Stimulated activated CD4-positive, alpha-beta T cell treated with anti-CD3 and anti-CD28 coated beads, Interleukin-1b, Interleukin-23, amount 100 ng/mL, for 1 hour (primary cell): ENCODE measurements at places on chromosomes 12 and 14.
A peak's percentile ranks its signal among the peaks of the same experiment; 100 is the strongest.

DNA sequence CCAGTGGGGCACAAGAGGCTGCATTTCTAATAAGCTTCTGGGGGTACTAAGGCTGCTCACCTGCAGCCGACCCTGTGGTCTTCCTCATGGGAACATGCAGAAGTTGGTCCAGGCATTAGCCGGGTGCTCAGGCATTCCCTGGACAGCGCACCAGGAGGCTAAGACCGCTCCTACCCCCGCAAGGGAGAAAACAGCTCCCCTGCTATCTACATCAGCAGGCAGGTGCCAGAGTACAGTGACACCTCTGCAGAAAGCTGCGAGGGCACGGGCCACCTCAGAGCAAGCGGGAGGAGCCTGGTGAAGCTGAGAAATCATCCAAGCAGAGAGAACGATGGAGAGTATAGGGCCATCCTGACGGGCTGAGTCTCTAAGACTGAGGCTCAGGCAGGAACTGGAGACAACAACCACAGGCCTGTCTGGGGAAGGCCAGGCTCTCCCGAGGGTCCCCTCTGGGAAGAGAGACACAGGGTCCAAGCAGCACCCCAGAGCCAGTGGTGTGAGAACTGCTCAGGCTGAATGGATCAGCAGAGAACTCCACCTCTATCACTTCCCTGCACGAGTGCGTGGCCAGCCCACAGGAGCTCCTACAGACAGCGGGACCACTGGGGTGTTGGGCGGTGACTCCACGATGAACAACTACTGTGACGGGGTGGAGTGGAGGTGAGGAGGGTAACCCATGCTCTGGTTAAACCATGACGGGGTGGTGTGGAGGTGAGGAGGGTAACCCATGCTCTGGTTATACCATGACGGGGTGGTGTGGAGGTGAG lies 62.1 kb downstream of the AMN start:
- no peak for DNase-seq

DNA sequence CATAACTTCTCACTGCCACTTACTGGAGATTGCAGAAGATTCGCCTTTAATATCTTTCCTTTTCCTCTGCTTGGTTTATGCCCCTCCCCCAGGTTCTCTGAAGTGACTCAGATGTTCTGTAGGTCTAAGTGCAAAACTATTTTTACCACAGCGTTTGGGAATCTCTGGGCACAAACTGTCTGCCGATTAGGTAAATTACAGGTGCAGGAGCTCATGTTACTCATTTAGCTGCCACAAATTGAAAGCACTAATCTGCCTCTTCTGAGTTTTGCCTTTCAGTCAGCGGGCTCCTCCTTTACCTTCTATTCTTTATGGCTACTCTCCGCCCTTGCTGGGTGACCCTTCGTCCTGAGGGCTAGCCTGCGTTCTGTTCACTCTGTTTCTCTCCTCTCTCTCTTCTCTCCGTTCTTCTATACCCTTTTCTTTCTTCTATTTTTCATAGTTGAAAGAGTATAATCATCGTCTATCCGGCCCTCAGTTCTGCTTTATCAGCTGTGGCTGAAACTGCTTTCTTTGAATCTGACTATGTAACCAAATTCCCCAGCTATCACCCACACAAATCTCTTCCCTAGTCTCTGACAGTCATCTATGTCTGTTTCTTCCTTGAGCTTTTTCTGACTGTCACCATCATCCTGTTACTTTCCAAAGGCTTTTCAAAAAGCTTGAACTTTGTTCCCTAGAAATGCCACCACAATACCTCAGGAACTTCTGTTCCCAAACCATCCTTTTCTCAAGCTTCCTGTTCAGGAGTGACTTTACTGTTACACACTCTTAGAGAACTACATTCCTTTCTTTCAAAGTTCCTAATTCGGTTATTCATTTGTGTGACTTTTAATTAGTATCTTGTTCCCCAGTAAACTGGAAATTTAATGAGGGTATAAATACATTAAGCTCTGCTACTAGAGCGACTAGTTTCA lies 4.3 kb upstream of the MYF6 start:
- no peak for DNase-seq

- DNase-seq = no peak
These were observed 6.3 kb upstream of the PZP start for GRCh38 chr12:9214534-9214933.

DNA sequence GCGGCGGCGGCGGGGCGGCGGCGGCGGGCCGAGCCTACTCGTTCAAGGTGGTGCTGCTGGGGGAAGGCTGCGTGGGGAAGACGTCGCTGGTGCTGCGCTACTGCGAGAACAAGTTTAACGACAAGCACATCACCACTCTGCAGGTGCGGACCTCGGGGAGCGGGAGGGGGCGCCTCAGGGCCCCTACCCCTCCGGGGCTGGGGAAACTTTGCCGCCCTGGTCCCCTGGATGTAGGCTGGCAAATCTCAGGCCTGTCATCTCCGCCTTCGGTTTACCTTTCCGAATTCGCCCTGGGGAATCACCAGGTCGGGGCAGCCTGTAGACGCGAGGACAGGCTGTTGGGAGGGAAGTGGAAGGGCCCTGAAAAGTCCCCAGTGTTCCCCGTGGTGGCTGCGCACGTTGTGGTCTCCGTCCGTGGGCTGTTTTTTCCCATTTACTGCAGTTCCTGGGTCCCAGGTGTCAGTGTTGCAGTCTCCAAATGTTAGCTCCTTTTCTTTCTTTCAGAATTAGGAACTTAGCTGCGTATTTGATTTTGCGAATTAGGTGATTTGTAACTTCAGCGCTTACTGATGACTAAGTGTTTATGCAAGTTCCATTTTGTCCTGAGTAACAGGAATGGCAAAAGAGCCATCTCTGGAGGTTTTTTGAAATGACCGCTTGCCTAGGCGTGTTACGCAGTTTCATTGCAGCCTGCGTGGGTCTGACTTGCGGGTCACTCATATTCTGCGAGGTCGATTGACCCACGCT lies 656 bp downstream of the RAB21 start:
- peak; percentile 35 for DNase-seq

GRCh38 chr12:130049666-130050065 lies 112.6 kb upstream of the FZD10 start:
- no peak for DNase-seq

- no peak for DNase-seq
These were observed 288.5 kb upstream of the RTL1 start for GRCh38 chr14:101191721-101192660.

GRCh38 chr12:54011665-54012532 lies 3.1 kb downstream of the HOXC8 start:
- no peak for DNase-seq

GRCh38 chr12:107461222-107461975 lies 224.2 kb upstream of the PWP1 start:
- DNase-seq = no peak

DNA sequence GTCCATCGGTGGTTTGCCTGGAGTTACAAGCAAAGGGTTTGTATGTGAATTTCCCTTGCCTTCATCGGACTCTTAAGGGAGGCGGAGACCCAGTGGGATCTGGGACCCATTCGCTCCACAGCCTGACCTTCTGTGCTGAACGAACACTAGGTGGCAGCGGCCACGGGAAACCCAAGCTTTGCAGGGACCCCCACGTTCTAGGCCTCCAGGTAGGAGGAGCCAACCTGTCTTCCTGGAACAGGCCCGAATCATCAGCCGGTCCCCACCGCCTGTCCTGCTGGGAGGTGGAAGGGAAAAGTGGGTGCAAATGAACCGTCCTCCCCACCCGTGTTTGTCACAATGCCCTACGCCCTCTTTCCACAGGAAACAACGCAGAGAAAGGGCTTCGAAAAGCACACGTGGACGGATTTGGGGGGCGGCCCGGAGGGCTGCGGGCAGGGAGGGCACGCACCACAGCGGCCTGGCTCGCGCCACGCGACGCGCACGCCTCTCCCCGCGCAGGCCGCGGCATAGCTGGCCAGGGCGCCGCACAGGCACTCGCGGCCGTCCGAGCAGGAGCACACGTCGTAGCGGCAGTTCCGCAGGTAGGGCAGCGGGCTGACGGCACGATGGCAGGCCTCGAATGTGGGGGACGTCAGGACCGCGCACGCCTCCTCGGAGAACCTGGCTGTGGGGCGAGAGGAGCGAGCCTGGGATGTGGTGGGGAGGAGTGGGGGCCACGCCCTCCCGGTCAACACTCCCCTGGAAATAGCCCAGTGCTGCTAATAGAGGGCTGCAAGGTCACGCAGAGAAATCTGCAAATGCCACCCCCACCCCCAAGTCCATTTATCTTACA lies 67.8 kb downstream of the VWF start:
- peak; percentile 10 for DNase-seq

DNA sequence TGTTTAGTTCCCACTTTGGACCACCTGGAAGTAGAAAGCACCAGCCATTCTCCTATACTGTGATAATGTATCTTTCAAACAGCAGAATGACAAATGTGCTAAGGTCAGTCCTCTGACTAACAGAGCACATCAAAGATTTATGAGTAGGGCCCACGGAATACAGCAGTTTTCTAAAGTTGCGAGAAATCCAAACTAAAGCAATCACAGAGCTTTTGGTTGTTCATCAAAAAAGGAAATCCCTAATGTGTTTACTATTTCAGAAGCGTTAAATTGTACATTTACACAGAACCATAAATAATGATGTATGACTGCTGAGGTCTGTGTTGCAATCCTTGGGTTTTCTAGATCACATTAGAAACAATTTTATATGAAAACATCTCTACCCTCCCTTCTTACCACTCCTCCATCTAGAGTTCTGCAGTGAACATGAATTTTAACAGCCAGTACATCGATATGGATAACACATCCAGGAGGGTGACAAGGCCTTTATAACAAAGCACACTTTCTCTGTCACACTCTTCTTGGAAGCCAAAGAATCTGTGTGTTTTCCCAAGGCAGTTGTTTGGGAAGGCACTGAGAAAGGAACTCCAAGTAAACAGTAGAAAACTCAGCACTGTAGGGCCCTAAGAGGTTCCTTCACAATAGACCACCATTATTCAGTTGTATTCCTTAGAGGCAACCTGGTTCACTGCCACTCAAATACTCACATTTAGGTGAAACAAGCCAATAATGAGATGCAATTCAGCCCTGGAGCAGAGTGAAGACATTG lies 7.3 kb downstream of the KITLG start:
- DNase-seq = no peak

- DNase-seq = peak; percentile 32
These were observed at the start of gene ZFHX2 for GRCh38 chr14:23551266-23552028. Gene ZFHX2 (minus strand): TSS chr14:23551765. CDS start chr14:23535325, 16,440 bp downstream.

DNA sequence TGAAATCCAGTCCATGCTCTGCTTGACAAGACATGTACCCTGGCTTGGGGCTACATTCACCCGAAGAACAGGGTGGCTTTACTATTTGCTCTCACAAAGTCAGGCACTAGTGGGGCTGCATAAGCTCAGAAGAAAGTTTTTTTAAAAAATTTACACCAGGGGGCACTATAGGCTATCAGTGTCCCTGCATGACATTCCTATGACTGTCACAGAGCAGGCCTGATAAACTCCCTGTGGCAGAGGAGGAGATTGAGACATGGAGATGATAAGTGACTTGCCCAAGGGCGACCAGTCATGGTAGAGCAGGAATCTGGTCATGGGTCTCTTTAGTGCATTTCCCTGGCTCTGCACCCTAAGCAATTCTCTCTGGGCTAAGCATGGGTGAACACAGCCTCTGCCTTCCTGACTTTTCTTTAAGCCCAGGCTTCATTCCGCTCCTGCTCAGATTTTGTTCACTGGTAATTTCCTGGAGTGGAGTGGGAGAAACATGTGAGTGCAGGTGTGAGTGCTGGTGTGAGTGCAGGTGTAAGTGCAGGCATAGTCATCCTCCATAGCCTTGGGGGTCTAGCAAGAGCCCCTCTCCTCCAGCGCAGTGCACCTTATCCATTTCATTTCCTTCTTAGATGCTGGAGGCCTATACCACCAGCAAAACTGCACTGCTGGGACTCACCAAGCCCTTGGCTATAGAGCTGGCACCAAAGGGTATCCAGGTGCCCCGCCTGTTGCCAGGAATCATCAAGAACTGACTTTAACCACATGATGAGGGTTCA lies 91.6 kb downstream of the DHRS2 start:
- no peak for DNase-seq

DNA sequence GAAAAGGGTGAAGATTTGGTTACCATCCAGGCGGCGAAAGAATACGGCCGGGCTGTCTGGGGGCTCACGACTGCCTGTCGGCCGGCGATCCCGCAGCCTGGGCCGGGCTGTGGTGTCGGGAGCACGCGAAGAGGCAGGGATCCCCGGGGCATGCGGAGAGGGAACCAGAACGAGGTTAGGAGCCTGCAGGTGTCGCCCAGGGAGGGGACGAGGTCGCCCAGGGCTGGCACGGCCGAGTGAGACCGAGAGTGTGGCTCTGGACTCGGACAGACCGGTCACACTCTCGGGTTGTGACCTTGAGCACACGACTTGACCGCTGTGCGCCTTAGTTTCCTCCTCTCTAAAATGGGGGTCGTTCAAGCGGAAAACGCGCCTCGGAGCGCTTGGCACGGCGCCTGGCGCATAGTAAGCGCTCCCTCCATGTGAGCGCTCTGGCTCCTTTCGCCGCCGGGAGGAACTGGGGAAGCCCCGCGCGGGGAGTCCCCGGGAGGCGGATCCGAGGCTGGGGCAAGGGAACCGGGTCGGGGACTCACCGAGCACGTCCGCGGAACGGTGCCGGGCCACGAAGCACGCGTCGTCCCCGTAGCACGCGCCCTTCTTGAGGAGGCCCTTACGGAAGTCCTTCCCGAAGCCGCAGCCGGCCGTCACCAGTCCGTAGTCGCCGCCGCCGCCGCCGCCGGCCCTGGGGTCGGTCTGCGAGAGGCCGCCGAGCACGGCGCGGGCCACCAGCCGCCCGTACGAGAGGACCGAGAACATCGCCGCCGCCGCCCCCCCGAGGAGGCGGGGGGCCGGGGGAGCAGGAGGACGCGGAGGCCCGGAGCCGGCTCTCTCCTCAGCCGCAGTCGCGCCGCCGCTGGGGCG lies 612 bp downstream of the PPTC7 start:
- DNase-seq = peak; percentile 69

DNA sequence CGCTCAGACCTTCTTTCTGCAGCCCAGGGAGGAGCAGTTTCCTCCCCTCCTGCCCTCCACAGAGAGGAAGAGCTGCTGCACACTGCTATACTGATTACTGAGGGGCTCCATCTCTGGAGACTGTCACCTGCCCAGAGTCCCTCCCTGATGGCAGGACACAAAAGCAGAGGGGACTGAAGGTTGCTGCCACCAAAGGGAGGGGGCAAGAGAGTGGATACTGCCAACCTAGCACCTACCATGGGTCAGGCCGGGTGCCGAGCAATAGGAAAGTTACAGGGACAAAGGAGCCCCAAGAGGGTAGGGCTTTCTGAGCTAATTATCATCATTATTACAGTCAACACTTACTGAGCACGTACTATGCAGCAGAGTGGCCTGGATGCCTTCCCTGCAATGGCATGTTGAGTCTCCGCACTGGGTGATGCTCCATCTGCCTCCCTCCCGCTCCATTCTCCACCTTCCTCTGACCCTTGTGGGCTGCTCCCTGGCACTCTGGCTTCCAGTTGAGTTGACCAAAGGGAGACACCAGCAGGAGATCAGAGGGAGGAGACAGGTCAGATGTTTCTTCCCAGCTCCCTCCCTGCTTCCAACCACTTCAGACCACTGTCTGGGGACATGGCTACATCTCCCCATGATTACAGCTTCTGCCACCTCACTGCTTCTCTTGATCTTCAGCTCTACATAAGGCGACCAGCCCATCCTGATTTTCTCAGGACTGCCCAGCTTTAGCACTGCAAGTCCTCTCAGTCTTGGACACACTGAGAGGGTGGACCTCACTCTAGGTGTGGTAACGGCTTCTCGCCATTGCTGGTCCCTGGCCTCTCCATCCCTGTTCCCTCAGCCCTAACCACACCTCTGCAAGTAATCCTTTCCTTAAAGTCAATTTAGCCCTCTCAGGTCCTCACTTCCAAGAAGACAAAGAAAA lies 2.6 kb upstream of the KRT79 start:
- DNase-seq = no peak
